ENCODE measurements at places on chromosomes 4 and X.

- DNase-seq, result no peak
These were observed 1.9 kb downstream of the SMAD1 start for GRCh38 chr4:145483514-145483913.

- DNase-seq, result no peak
These were observed 4.9 kb downstream of the SPRY1 start for GRCh38 chr4:123401271-123402120.

DNA sequence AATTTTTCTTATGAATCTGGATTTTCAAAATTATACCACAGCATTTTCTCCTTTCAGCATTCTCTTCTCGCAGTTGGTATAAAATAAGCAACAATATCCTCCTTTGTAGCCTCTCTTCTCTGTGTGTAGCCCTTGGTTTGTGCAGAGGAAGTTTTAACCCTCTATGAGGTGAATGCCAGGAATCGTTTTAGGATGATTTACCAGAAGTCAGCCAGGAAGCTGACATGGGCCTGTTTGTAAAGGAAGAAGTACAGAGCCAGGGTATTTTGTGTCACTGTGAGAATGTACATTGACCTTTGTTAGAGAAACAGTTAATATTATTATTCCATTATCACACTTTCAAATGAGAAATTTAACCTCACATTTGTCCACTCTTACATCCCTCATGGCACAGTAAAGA is 88.9 kb upstream of the RPL34 start:
- no peak for DNase-seq

- no peak for DNase-seq
These were observed 914.5 kb upstream of the AGA start for GRCh38 chr4:178356725-178357124.

- no peak for DNase-seq
These were observed 51.2 kb downstream of the TBC1D14 start for GRCh38 chr4:6960628-6961412.

DNA sequence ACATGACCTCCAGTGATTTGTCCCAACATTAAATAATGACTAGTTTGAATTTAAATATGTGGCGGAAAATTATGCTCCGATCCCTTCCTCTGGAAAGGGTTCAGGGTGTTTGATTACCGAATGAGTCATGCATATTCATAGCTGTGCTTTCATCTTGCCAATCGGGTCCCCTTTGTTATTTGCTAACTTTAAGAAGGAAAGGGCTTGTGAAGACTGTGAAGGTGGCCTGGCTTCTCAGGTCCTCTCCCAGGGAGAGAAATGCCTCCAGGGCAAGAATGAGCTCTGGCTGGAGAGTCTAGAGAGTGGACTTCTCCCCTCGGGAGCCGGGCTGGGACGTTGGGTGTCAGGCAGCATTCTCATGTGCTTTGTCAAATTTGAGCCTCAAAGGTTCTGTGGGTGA is 155.5 kb upstream of the PSAPL1 start:
- DNase-seq, result no peak

GRCh38 chr4:102324730-102325129 is 20.6 kb downstream of the SLC39A8 start:
- no peak for DNase-seq

- no peak for DNase-seq
These were observed 15.8 kb downstream of the WDR1 start for GRCh38 chr4:10100734-10101216.

DNA sequence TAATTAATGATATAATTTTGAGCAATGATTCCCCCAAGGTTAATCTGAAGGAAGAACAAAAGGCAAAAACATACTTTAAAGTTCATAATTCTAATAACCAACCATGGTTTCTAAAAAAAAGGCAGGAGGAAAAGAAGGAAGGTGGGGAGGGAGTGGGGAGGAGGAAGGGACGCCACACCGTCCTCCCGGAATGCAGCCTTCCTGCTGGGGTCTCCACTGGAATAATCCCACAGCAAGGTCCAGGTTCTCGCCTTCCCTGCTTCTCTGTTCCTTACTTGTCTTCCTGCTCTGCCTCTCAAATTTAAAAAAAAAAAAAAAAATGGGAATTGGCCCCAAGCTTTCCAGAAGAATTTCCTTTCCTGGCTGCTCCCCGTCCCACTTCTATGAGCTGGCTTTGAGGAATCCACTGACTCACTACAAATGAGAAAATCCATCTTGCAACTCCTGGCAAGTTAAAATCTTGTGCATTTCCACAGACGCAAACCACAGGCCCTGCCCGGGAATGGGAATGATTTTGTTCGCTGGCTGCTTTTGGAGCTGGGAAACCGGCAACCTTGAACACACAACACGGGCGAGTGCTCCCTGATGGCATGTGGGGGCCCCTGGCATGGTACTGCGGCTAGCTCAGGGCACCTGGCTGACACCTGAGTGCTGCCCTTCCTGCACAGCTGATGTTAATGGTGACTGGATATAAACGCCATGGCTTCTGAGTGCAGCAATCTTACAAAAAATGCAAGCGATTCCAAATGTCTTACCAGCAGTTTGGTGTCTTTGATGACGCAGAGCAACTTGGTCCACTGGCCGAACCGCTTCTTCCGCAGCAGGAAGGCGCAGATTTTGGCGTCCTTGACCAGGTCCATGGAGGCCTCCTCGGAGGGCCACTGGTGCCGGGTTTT is 97.0 kb downstream of the AFAP1 start:
- DNase-seq, result no peak

GRCh38 chrX:72295745-72296144 is 10.0 kb downstream of the CITED1 start:
- DNase-seq, result no peak

GRCh38 chr4:127634181-127634580 is 1.4 kb downstream of the INTU start:
- DNase-seq, result no peak

DNA sequence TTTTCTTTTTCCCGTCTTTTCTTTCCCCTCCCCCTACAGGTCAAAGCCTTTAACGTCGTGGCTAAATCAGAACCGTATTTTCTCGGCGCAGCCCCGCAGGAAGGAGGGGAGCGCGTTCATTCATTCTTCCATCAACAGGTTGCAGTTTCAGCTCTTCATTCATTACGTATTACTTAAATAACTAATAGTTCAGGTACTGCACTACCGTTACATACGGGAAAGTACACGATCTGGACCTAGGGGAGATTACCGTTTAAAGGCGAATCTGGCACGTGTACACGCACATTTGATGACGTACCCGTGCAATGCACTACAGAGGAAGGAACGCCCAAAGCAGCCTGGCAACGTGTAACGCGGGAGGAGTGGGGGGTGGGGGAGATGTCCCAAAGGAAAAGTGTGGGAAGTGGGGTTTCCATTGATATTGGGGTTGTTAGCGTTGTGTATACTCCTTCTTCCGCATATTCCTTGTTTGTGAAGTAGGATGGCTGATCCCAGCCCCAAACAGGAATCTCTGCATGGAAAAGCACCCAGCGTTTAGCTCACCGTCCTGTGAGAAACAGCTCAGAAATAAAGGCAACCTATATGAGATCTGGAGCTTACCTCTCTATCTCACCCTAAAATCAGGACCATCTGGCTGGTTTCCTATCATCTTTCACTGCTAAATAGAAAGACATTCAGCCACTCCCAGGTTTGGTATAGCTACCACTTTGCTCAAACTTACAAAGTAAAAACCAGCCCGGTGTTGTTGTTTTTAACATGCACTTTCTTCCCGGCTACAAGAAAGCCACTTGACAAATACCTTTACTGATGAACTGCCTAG is 585 bp upstream of the SEC24D start:
- DNase-seq, result no peak

- no peak for DNase-seq
These were observed 10.6 kb downstream of the SYTL4 start for GRCh38 chrX:100721328-100721727.

DNA sequence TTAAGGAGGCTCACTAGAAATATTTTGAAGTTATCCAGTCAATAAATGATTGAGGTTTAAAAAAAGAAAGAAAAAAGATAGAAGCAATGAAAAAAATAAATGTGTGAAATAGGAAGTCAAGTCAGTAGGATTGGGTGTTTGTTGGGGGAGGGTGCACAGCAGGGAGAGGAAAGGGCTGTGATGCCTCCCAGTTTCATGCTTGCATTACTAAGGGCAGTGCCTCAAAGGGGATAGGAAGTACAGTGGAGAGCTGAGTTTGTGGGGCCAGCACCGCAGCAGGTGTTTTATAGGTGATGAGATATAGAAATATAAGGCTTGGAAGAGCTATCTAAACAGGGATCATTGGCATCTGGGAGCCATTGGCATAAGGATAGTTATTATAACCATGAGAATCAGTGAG is 919.2 kb downstream of the STIM2 start:
- no peak for DNase-seq
